Right renal pelvis (tissue), 4 donors: ENCODE measurements at places on chromosomes 2 and 18. TPM values are rescaled to one million over a fixed set of nuclear protein-coding genes. Genes with fewer than 3 reads are reported as not detected.

DNA sequence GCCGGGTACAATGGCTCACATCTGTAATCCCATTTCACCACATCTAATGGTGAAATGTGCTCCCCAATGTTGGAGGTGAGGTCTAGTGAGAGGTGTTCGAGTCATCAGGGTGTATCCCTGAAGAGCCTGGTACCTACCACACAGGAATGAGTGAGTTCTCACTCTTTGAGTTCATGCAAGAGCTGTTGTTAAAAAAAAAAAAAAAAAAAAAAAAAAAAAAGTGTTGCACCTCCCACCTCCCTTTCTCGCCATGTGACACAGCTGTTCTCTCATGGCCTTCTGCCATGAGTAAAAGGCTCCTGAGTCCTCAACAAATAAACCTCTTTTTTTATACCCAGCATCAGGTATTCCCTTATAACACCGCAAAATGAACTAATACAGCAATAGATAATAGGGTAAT is 106.3 kb downstream of the C2orf74 start:
- no peak for DNase-seq

DNA sequence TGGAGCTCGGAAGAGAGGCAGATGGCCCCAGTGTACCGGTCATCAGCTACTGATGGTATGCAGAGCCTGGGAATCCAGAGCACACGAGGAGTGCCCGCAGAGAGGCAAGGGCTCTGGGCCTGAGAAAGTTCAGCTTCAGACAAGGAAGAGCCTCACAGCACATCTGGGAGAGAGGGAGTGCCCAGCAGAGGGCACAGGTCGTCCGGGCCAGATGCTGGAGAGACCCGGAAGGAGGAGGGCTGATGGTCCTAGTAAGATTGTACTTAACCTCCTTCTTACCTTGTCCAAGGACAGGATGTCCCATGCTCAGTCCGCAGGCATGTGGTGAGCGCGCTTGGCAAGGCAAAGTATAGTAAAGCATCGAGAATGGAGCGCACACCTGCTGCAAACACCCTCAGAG is 24.4 kb upstream of the CHMP1B start:
- DNase-seq: no peak

DNA sequence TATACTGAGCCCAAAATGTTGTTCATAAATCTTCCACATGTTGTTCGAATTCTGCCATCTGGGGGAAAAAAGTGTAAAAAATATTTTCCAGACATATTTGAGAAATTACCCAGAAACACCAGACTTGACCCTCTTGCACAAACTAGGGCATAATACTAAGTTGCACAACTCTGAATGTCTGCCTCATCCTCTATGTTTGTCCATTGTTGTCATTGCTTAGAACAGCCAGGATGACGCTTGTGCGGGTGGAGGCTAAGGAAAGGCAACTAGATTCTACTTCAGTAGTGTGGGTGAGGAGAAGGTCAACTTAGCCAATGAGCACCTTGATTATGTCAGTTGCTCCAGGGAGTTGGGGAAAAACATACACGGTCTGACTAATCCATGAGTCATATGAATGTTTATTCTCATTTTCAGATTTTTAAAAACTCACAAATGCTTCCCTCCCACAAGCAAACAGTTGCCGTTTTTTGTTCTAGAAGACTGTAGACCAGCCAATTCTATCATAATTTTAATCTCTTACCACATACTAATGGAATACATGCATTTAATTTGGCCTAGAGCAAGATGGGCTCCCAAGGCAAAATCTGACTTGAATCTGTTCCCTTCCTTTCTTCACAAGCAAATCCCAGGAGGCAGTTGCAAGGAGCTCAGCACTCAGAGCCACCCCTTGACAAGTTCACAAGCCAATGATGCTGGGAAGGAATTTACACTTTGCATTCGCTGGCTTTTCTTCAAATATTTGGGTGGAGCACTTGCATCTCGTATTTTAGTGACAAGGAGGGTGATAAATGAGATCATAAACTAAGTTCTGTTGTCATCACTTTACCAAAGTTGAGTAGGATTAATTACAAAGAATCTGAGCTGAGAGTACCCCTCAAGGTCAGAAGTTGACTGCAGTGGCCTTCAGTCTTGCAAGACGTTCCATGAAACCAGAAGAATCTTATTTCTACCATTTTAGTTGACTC is 163.2 kb upstream of the TWIST2 start:
- DNase-seq: no peak

FAM98A gene
- 64.1 TPM for polyA plus RNA-seq

CD8B2 gene
- 0.19 TPM for polyA plus RNA-seq

DNA sequence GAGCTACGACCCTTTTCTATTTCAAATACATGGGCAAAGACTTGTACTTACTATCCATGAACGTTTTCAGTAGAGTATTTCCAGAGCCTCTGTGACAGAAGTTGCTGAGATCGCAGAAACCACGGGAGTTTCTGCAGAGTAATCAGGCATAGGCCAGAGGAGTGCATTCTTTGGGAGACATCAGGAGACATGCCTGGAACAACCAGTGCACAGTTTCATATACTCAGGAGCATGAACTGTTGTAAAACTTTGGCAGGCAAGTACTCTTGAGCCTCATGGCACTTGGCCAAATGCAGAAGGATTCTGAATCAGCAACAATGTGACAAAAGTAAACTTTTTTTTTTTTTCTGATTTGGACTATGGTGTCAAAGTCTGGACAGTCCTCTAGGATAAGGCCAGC is 307.1 kb downstream of the GRB14 start:
- DNase-seq: no peak

REG3G gene
- not detected for polyA plus RNA-seq

SERPINB3 gene
- not detected for polyA plus RNA-seq

SCYGR4 gene
- not detected for polyA plus RNA-seq

DNA sequence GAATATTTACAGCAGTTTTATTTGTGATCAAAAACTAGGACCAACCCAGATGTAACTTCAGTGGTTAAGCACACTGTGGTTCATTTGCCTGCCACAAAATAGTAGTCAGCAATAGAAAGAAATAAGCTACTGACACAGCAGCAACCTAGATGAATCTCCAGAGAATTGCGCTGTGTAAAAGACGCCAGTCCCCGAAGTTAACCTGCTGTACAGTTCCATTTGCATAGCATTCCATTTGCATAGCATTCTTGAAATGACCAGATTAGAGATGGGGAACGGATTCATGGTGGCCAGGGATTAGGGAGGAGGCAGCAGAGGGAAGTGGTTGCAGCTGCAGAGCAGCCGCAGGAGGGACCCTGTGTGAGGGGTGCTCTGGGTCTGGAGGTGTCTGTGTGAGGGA is 39.3 kb upstream of the NFATC1 start:
- no peak for DNase-seq

- no peak for DNase-seq
Observed at GRCh38 chr18:66749030-66749429, 145.1 kb upstream of the CDH19 start.

CPS1 gene
- 3.8 TPM for polyA plus RNA-seq

GRCh38 chr2:29108225-29108624 is 7.0 kb upstream of the CLIP4 start:
- no peak for DNase-seq

DNA sequence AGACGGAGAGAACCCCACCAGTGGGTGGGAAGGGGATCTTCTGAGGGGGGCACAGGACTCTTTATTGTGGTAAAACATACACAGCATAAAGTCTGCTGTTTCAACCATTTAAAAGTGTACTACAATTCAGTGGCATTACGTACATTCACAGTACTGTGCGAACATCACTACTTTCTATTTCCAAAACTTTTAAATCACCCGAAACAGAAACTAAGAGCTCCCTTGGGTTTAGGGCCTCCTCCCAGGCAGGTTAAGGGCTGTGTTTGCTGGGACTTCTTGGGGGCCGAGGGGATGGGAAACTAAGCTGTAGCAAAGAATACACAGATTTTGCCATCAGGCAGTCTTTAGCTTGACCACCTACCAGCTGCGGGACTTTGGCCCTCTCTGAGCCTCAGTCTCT is 242.0 kb downstream of the HAUS1 start:
- DNase-seq: no peak

DNAJC5G gene
- 1.1 TPM for polyA plus RNA-seq

DNA sequence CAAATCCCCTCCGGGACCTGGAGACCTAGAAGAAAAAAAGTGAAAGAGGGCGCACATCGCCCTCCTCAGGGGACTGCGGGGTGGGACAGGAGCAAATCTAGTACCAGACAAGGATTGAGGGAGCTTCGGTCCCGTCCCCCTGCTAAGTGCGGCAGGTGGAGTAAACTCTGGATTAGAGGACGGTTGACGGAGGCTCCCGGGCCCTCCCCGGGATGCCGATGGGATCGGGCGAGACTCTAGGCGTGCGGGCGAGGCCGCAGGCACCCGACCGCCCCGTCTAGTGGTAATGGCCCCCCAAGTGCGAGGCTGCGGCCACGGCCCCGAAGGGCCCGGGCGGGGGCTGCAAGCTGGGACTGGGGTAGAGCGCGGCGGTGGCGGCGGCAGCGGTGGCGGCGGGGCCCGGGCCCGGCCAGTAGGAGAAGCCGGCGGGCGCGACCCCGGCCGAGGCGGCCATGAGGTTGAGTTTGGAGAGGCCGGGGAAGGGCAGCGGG is 3.5 kb downstream of the FEV start:
- no peak for DNase-seq

- no peak for DNase-seq
Observed at GRCh38 chr2:120237491-120237902, 14.3 kb upstream of the TMEM185B start.

GRCh38 chr2:221502270-221503010 is 69.7 kb downstream of the EPHA4 start:
- no peak for DNase-seq

TGFA gene
- 18.9 TPM for polyA plus RNA-seq

GRCh38 chr2:187528042-187528441 is 26.2 kb downstream of the TFPI start:
- no peak for DNase-seq

DNA sequence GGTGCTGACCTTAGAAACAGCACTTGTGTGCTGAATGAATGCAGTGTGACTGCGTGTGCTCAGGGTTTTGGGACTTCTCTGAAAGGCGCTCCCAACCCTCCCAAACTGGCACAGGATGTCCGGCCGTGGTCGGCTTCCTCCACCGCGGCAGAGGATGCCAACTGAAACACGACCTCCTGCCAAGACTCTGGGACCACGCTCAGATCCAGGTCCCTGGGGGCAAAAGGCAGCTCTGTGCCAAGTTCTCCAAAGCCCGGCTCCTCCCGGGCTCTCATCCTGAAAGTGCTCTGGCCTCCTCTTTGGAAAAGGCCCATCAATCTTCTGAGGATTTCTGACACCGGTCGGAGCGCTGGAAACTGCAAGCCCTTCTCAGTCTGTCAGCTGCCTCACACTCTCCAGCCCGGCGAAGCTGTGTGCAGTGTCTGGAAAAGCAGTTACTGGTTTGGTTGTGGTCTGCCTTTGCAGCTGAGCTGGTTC is 32.3 kb upstream of the ZBTB7C start:
- no peak for DNase-seq

DNA sequence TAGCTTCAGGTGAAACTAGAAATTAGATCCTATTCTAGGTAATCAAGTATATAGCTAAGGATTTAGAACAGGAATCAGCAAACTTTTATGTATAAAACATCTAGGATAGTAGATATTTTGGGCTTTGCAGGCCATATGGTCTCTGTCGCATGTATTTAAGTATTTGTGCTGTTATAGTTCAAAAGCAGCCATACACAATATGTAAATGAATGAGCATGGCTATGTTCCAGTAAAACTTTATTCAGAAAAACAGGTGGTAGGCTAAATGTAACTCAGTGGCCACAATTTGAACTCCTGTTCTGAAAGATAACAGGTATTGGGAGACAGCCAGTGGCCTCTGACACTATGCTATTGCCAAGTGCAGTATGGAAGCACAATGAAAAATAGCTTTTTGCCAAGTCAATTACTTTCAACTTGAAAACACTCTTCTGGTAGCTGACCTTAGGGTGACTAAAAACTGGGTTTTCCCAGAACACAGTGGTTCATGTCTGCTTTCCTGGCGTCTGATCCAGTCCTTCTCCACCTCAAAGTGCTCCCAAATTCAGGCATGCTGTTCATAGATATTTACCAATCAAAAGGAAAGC is 304.7 kb upstream of the SYT4 start:
- DNase-seq: no peak

GRCh38 chr18:36518839-36519238 is 221.3 kb downstream of the FHOD3 start:
- no peak for DNase-seq

DNA sequence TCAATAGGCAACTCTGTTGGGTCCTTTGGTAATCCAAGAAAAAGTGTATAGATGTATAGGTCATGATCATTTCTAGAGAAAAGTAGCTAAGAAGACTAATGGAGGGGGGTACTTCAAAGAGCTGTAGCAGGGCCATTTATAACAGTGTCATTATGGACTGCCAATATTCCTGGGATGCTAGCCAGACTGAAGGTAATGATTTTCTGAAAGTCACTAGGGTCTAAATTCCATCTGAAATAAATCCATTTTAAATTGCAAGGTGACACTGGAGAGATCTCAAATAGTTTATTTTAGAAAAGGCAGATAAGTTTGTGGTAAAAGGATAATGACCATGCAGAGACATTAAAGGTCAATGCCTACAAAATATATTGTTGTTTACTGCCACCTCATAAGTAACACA is 4.5 kb upstream of the SPC25 start:
- no peak for DNase-seq

DNA sequence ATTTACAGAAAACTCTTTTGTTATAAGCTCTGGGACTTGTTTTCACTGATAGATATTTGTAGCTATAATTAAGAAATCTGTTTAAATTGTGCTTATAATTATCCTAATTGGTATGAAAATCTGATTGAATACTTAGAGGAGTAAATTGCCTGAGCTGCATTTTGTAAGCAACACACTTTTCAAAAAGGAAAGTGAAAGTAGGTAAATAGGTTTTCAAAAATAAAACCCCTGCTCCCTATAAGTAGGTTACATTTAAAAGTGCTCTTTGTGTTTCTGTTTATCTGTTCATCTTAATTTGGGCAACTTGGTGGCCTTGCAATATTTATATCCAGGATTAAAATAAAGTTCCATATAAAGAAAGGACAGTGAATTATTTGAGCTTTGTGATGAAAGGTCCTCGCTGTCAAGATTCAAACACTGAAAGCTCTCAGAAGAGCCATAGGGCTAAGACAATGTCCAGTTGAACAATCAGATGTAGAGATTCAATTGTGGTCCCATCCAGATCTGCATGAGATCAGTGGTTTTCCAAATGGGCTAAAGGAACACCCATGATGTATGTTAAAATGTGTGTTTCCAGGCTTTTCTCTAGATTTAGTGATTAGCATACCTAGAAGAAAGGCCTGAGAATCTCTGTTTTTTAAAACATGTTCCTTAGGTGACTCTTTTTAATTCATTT is 371.6 kb downstream of the RPRM start:
- no peak for DNase-seq

GRCh38 chr2:30298302-30298701 is 67.0 kb downstream of the LBH start:
- no peak for DNase-seq
